Fibroblast of skin of right biceps (primary cell): ENCODE measurements at places on chromosomes 12 and 14.

GRCh38 chr14:50099335-50099734, 17.0 kb downstream of the VCPKMT start:
- DNase-seq: no peak

GRCh38 chr12:13570005-13570694, 373.6 kb downstream of the EMP1 start:
- no peak for DNase-seq

GRCh38 chr12:5003025-5003666, 40.5 kb upstream of the KCNA5 start:
- DNase-seq: peak; percentile 65

DNA sequence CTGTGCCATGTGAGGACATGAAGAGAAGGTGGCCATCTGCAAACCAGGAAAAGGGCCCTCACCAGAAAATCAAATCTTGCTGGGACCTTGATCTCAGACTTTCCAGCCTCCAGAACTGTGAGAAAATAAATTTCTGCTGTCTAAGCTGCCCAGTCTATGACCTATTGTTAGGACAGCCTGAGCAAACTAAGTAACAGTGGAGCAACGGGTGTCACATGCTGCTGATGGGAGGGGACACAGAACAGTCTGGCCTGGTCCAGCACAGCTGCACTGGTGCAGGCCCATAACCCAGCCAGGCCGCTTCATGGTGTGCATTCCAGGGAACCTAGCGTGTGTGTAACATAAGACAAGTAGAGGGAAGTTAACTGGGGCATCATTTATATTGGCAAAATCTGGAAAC, 42.1 kb downstream of the GRIP1 start:
- no peak for DNase-seq

DNA sequence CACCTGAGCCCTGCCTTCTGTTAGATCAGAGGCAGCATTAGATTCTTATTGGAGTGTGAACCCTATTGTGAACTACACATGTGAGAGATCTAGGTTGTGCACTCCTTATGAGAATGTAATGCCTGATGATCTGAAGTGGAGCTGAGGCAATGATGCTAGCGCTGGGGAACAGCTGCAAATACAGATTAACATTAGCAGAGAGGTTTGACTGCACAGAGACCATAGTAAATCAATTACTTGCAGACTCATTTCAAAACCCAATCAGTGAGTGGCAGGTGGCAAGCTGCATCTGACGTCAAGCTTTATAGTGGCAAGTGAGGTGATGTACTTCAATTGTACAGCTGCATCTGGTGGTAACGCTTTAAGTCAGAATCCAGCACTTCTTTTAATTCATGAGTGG, 141.6 kb downstream of the GPHN start:
- no peak for DNase-seq

- peak; percentile 40 for DNase-seq
Measured at GRCh38 chr12:55850893-55851292, 8.2 kb upstream of the MMP19 start.

GRCh38 chr12:6180268-6181051, 19.7 kb upstream of the CD9 start:
- DNase-seq: peak; percentile 49

DNA sequence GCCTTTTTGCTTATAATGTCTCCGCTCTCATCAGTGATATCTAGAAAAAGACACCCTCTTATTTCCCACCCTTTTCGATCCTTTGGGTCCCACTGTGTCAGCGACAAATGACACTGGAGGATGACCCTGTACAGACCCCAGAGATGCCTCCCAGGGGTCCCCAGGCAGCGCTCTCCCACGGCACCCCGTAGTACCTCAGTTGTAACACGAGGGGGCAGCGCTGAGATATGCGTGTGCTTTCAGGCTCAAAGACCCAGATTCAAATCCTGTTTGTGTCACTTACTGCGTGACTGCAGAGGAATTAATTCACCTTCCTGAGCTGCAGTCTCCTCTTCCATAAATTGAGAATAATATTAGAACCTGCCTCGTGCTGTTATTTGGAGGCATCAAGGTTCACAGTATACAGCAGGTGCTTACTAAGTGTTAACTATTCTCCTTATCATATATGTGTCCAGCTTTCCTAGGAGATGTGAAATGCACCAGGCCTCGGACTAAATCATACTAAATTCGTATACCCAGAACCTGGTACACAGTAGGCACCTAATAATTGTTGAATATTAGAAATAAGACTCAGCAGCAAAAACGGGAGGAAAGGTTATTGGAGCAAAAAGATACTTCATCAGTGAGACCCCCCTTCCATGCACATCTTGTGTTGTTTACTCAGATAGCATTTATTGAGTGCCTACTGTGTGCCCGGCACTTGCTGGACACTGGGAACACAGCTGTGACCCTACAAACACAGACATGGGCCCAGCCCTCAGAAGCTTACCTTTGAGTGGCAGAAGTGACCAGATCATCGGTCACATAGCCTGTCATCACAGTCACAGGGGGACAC, 99.9 kb downstream of the PHETA1 start:
- DNase-seq: no peak

- DNase-seq: no peak
Measured at GRCh38 chr14:31189346-31190218, 18.0 kb downstream of the HECTD1 start.

- no peak for DNase-seq
Measured at GRCh38 chr12:73383584-73384222, 1111.5 kb downstream of the TRHDE start.

- no peak for DNase-seq
Measured at GRCh38 chr14:77375164-77375950, 1.5 kb downstream of the TMED8 start.

DNA sequence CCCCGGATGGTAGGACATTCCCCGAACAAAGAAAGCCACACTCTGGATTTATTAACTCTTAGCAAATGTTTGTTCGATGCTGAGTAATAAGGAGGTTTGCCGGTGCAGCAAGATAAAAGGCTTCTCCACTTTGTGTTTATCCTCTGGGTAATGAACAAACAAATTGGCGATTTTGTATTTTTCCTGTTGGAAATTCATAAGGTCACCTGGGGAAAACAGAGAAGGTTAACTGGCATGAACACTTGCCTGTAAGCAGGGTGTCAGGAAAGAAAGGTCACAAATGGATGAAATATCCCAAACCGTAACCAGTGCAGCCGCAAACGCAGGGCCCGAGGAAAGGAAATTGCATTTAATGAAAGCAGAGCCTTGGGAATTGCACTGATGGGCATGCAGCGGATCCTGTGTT, 132.8 kb downstream of the RMST start:
- DNase-seq: no peak

- DNase-seq: no peak
Measured at GRCh38 chr12:11209113-11209512, 22.4 kb upstream of the TAS2R42 start.

DNA sequence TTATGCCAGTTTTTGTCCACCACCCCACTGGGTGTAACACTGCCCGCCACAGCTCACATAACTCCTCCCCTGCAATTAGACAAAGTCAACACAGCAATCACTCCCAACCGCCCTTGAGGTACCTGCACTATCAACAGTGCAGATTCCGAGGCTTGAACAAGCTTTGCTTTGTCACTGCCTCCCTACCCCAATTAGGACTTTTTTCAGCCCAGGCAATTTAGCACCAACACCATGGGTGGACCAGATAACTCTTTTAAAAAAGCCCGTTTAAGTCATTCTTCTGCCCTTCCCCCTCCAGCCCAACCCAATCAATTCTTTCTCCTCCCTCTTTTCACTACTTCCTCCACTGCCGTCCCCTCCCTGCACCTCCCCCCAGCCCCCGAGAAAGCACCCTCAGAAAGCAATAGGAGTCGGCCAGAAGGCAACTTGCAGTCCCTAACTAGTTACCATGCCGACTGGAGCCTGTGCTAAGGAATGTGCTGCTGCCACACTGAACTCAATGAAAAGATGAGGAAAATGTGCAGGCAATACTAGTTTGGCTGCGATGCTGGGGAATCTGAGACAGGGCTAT, 45.7 kb upstream of the OTX2 start:
- DNase-seq: no peak
